ENCODE measurements at places on chromosomes 5 and 9. TPM values are rescaled to one million over a fixed set of nuclear protein-coding genes. Genes with fewer than 3 reads are reported as not detected.

Gene MCC
- 21.3 TPM for total RNA-seq

Gene INSL6
- not detected for total RNA-seq

Gene WDR38
- total RNA-seq = not detected

Gene LCN10
- total RNA-seq = not detected
